ENCODE measurements at places on chromosomes 5 and 9.

- no peak for DNase-seq
Observed at GRCh38 chr9:128928624-128929023, 7.8 kb downstream of the PHYHD1 start.

- DNase-seq, result no peak
Observed at GRCh38 chr9:131476777-131477345, 25.9 kb upstream of the POMT1 start.

DNA sequence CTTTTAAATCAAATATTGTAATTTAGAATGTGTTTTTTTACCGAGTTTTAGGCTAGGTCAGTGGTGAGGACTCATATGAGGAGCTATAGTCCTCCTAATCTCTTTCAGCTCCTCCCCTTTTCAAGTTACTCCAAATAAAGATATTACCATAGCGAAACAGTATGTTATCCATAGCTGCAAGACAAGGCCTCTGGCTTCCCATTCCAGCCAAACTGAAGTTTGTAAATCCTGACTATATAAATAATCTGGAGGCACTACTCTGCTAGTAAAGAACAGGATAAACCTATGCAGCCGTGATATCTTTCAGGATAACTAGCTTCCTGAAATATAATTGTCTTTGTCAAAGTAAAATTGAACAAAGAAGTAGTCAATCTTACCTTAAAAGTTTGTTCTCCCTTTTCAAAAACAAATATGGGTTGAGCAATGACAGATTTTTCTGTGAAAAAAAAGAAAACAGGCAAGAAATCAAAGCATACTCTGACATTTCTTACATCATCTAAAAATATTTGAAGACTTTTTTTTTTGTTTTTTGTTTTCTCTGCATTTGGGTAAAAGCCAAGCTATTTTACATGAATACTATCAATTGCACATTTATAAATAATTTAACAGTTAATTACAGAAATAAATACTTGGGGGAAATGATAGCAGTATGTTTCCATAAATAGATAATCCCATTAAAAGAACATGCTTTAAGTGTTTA is 29.3 kb upstream of the NADK2 start:
- no peak for DNase-seq

DNA sequence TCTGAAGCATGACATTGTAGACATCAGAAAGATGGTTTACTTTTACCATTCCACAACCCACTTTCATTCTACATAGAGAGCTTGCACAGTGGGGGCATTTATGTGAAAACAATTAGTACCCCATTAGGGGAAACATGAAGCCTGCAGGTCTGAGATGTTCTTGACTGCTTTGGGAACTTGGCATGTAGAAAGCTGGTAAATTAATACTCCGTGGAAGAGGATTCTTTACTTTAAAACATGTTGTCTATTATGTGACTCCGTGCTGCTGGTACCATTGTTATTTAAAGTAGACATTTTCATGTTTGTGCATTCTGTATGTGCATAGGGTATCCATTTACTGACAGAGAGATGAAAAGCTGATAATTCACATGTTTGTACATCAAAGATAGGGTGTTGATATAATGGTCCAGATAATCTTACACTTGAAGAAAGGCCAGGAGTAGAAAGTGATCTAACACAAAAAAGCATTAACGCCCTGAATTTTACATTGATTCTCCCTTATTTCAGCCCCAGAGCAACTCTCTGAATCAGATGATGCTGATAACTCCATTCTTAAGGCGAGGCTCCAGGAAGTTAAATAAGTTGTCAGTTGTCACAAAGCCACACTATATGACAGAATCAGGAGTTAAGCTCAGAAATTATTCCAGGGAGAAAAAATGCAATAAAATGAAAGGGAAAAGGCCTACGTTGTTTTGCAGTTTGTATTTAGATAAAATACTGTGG is 50.1 kb upstream of the CD180 start:
- DNase-seq, result no peak

GRCh38 chr5:14958188-14958587 is 86.6 kb upstream of the ANKH start:
- no peak for DNase-seq

DNA sequence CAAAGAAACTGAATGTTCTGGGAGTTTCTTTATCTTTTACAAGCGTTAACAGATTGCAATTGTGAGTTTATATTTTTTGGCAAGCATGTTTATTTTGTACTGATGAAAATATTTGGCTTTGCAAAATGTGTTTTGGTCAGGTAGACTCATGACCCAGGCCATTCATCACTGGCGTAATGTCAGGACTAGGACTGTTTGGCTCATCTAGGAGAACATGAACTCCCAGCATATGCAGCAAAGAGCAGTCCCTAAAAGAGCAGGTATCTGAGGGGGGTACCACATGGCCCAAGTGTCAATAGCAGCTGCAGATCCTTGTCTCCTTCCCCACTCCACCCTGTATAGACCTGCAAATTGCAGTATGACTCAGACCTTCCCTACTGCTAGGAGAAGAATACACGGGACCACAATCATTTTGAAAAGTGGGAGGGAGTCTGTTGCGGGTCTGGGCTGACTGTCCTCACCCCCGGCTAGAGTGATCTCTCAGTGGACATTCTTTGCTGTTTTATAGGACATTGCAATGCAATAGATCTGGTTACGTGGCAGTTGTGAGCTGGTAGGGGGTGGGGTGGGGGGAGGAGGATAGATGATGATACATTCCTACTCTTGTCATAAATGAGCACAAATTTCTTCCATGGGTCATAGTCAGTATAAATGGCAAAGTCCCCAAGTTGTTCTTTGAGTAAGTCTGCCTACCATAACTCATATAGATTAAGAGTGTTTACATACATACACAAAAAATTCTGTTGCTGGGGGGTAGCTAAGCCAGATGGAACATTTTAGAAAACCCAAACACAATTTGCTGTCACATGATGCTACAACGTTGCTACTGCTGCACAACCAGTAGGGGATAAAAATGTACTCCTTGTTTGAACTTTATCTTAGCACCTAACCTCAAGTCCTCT is 20.8 kb upstream of the SNCAIP start:
- DNase-seq, result no peak

DNA sequence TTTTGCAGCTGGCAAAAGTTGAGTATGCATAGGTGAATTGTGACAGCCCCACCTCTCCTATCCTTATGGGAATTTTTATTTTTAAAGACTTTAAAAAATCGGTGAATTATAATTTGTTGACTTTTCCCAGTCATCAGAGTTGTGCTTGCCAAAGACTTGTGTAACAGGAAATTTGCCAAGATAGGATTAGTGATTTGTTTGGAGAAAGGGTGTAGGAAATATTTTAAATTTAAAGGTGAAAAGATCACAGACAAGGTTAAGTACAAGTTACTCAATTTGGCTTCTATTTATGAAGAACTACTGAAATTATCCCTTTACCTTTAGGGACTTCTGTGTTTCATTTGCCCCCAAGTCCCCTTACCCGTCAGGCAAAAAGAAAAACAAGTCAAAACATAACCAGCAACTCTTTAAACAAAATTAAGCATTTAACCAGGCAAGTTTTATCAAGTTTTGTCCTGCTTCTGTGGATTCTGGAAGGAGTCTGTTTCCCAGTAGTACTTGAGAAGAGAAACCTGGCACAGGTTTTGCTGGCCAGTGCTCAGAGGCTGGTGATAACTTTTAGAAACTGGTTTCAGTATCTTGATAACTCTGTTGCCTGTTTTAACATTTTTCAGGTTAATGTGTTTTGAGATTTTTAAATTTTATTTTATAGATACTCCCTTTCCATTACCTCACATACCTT is 285.4 kb downstream of the MAST4 start:
- DNase-seq, result no peak

DNA sequence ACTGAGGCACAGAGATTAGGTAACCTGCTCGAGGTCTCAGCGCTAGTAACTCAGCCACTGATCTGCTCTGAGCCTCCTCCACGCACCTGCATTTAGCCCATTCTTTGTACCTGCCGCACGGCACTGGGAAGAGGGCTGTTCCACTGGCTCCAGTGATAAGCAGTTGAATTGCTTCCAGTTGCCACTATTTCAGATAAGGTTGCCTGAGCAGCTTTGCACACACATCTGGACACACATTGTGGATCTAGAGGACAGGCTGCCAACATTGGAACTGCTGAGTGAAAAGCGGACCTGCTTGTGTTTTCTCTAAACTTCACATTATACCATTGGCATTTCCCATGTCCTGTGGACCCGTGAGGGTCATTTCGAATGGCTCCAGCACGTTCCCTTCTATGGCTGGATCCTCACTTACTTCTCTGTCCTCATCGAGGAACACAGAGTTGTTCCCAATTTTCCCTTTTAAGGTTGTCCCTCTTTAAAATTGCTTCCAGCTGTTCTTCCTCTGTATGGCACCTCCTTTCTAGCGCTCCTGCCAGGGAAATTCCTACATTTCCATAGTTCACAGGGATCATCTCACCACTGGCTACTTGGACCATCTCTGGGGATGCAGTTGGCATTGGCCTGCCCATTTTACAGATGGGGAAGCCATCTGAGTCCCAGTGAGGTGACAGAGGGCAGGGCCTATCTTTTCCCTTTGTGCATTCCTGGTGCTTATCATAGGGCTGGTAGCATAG is 45.9 kb upstream of the RPL26L1 start:
- DNase-seq, result no peak

DNA sequence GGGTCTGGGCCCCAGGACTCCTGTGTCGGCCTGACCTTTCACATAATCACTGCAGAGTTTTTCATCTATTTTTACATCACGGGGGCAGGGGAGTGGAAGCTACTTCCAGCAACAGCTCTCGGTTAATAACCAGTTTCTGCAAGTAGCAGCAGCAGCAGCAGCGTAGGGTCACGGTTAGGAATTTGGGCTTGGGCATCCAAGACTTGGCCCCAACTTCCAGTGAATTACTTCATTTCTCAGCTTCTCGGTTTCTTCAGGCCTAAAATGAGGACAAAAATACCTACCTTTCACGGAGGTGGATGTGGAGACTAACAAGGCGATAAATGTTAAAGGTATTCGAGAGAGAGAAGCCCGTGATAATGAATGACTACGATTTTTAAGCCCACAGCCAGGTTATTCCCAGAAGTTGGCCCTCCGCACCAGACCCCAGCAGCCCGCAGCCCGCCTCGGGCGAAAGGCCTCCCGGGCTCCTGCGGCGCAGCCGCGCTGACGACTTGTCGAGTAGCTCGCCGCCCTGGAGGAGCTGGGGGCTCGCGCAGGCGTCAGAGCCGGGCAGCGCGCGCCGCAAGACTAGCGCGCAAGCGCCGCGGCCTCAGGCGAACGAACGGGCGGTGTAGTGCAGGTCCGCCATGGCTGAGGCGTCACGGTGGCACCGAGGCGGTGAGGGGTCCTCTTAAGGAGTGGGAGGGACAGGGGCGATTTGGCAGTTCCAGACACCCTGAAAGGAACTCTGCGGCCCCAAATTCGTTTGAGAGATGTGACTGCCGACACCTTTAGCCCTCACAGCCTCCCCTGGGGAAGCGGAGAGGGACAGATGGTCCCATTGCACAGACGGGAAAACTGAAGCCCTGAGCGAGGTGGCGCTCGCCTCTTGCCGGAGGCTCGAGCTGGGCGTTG is at the start of gene PKD2L2:
TSS of gene PKD2L2 (plus strand) at position 595 of the 897 bp plus-strand sequence. CDS start at position 630, 35 bp downstream.
- DNase-seq, result peak; percentile 67

GRCh38 chr9:100286257-100286656 is 66.5 kb downstream of the TEX10 start:
- no peak for DNase-seq

GRCh38 chr9:12697719-12698118 is 4.5 kb downstream of the TYRP1 start:
- peak; percentile 77 for DNase-seq

DNA sequence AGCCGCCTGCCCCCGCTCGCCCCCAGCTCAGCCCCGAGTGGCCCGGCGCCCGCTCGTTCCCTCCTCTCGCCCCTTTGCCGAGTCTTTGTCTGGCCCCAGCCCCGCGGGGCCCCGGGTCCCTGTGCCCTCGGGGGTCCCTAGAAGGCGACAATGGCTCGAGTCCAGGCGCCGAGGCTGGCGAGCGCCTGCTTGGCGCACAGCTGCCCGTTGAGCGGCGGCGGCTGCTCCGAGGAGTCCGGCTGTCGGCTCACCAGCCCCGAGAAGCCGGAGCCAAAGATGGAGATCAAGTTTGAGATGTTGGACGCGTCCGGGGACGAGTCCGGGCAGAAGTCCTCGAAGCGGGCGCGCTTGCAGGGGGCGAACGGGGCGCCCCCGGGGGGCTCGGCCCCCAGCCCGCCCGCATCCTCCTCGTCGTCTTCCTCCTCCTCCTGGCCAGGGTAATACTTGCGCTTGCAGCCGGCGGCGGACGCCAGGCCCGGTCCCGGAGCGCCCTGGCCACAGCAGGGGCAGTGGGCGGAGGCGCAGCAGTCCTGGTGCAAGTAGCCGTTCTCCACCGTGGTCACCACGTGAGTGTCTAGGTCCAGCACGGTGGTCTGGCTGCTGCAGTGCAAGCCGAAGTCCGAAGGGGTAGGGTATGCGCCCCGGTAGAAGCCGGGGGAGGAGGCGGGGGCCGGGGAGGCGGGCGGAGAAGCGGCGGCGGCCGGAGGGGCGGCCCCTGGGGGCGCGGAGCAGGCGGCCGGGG is 1.2 kb downstream of the IER5L start:
- peak; percentile 61 for DNase-seq

GRCh38 chr5:25160891-25161290 is 516.1 kb upstream of the CDH10 start:
- no peak for DNase-seq

DNA sequence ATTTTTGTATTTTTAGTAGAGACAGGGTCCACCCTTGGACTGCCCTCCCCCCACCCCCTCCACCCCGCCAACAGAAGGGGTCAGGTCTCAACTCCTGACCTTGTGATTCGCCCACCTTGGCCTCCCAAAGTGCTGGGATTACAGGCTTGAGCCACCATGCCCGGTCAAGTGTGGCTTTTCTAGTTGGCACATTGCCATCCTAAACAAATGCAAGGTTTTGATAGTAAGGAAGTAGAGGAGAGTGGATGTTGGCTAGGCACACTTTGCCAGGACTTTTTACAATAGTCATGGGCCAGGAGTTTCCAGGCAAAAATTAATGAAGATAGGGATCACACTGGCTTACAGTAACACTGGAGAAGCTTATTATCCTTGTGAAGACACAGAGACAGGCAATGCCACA is 62.4 kb downstream of the GALNT12 start:
- DNase-seq, result no peak

GRCh38 chr9:18256568-18256967 is 217.4 kb upstream of the ADAMTSL1 start:
- no peak for DNase-seq
